ENCODE measurements at places on chromosomes 2 and 18. TPM values are rescaled to one million over a fixed set of nuclear protein-coding genes. Genes with fewer than 3 reads are reported as not detected.

DYSF gene
- 20.8 TPM for total RNA-seq

COL3A1 gene
- total RNA-seq, result 107 TPM

GRCh38 chr2:147646818-147647468 lies 197.9 kb upstream of the ACVR2A start:
- no peaks in the 10 kb centered on the region for H3K36me3 ChIP-seq
- H3K4me3 ChIP-seq, result no peak overlapping the region
- H3K27me3 ChIP-seq, result no peaks in the 10 kb centered on the region
- DNase-seq, result no peak

DNA sequence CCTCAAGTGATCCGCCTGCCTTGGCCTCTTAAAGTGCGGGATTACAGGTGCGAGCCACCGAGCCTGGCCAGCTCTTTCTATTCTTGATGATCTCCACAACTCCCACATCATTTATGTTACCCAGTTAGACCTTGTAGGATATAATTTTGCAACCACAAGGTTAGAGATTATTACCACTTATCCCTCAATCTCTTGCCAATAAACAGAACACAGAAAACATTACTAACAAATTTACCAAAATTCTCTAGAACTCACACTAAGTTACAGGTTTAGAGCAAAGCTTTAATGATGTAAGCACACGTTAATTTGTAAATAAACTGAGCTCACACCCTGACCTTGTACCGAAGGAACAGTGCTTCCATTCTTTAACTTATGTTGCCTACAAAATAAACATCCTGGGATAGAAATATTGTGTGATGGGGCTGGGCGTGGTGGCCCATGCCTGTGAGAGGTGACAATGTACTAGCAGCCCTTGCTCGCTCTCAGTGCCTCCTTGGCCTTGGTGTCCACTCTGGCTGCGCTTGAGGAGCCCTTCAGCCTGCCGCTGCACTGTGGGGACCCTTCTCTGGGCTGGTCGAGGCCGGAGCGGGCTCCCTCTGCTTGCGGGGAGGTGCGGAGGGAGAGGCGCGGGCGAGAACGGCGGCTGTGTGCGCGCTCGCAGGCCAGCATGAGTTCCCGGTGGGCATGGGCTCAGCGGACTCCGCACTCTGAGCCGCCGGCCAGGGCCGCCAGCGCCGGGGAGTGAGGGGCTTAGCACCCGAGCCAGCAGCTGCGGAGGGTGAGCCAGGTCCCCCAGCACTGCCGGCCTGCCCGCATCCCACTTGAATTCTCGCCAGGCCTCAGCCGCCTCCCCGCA lies 42.1 kb upstream of the ITSN2 start:
- H3K36me3 ChIP-seq, result no peaks in the 10 kb centered on the region
- no peaks in the 10 kb centered on the region for H3K27me3 ChIP-seq
- H3K27ac ChIP-seq, result no peak overlapping the region
- no peak overlapping the region for H3K4me3 ChIP-seq
- no peaks in the 10 kb centered on the region for H3K4me1 ChIP-seq
- DNase-seq, result no peak

DNA sequence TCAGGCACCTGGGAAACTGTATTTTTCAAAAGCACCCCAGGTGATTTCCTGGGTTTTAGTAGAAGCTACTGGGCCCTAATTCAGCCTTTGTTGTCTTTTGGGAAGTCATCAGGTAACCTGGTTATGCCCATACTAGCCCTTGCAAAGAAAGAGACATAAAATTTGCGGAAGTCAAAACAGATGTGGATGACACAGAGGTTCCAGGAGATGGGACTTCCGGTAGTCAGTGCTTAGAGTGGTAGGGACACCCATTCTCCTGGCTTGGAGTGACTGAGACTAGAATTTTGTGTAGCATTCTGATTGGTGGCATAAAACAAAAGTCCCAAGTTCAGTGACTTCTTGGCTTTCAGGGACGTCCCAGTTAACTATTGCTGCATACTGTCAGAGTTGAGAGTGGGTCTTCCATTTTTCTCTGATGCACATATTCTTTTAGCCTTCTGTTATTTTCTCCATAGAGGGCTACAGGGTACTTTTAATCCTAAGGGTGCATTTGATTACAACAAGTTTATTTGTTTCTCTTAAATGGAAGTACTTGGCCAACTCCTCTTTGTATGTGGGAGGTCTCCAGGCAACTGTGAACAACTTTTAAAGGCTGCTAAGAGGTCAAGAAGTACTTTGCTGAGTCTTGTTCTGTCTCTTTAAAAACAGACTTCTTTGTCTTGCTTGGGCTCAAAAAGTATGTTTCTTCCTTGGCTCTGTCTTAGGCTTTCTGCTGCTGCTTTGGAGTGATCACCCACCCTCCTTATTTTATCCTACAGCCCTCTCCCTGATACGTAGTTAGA lies 8.8 kb downstream of the NAB1 start:
- H3K4me1 ChIP-seq, result peaks cover 31% of the 10 kb centered on the region
- no peak overlapping the region for H3K4me3 ChIP-seq
- no peaks in the 10 kb centered on the region for H3K36me3 ChIP-seq
- no peaks in the 10 kb centered on the region for H3K27me3 ChIP-seq
- no peak overlapping the region for H3K27ac ChIP-seq
- DNase-seq, result no peak

DNA sequence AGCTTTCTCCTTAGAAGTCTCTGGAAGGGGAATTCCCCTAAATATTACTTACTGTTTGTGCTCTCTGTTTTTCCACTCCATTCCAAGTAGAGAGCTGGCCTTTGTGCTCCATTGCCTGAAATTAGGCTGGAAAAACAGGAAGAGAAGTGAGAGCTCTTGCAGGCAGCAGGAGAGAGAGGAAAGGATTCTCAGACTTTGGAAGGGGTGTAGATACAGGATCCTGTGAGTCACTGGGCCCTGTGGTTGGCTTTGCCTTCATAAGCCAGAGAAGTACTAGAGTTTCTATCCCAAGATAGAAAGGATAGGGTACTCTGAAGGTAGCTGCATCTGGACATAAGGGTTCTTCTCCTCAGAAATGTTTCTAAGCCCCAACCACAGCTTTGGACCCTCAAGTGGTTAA lies 188.9 kb downstream of the CMPK2 start:
- no peaks in the 10 kb centered on the region for H3K4me1 ChIP-seq
- no peaks in the 10 kb centered on the region for H3K36me3 ChIP-seq
- no peak for DNase-seq
- H3K4me3 ChIP-seq, result no peak overlapping the region
- no peak overlapping the region for H3K27ac ChIP-seq
- H3K27me3 ChIP-seq, result no peaks in the 10 kb centered on the region

DNA sequence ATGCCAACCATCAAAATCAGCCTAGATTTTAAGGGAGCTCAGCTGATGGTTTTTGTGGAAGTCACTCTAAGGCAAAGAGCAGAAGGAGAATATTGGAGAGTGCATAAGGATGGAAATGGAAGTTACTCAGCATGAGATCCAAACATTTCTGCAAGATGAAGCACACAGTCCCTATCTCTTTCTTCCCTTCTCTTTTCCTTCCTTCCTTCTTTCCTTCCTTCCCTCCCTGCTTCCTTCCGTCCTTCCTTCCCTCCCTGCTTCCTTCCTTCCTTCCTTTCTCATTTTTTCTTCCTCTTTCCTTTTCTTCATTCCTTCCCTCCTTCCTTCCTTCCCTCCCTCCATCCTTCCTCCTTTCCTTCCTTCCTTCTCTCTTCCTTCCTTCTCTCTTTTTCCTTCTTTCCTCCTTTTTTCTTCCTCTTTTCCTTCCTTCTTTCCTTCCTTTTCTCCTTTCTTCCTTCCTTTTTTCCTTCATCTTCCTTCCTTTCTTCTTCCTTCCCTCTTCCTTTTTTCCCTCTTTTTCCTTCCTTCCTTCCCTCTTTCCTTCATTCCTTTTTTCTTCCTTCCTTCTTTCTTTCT lies 727.9 kb upstream of the CDH2 start:
- no peak for DNase-seq
- no peak overlapping the region for H3K27ac ChIP-seq
- no peaks in the 10 kb centered on the region for H3K36me3 ChIP-seq
- no peaks in the 10 kb centered on the region for H3K4me1 ChIP-seq
- no peaks in the 10 kb centered on the region for H3K27me3 ChIP-seq

- no peak overlapping the region for H3K27ac ChIP-seq
- no peak overlapping the region for H3K4me3 ChIP-seq
- no peak for DNase-seq
- H3K36me3 ChIP-seq, result peaks cover 9% of the 10 kb centered on the region
- no peaks in the 10 kb centered on the region for H3K4me1 ChIP-seq
- no peaks in the 10 kb centered on the region for H3K27me3 ChIP-seq
These were observed 33.7 kb upstream of the MCM6 start for GRCh38 chr2:135909976-135910375.

GRCh38 chr2:75547345-75548035 lies 13.2 kb downstream of the EVA1A start:
- DNase-seq, result peak; percentile 6
- no peak overlapping the region for H3K27ac ChIP-seq
- no peak overlapping the region for H3K4me3 ChIP-seq
- H3K27me3 ChIP-seq, result no peaks in the 10 kb centered on the region
- no peaks in the 10 kb centered on the region for H3K36me3 ChIP-seq

DNA sequence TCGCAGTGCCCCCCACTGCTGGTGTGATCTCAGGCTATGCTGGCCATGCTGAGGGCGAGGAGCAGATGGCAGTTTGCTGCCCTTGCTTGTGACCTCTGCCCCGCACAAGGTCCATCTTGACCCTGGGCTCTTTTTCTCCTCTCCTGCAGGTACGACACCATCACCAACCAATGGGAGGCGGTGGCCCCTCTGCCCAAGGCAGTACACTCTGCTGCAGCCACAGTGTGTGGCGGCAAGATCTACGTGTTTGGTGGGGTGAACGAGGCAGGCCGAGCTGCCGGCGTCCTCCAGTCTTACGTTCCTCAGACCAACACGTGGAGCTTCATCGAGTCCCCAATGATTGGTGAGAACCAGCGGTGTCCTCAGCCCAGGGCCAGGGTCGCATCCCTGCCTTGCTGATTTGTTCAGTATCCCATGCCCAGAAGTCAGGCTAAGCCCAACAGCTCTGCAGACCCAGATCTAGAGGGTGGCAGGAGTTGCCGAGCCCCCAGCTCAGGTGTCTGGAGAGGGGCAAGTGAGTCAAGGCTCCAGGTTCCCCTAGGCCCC lies 223.8 kb downstream of the ATAD2B start:
- H3K27ac ChIP-seq, result no peak overlapping the region
- H3K27me3 ChIP-seq, result no peaks in the 10 kb centered on the region
- H3K36me3 ChIP-seq, result peaks cover 6% of the 10 kb centered on the region

DNA sequence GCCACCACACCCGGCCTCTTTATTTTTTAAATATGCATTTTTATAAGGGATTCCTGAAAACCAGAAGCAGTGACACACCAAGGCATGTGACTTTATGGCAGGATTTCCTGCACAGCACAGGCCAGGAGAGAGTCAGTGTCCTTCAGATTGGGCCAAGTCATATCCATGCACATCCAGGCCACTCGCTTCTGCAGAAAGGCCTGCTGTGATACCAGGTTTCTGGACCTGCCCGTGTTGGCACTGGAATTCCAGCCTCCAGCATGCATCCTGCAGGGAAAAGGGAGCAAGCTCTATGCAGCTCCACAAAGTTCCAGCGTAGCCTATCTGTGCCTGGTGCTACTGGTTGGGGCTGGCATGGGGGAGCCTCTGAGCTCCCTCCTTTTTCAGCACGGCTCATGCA lies 36.8 kb downstream of the MEX3C start:
- no peaks in the 10 kb centered on the region for H3K36me3 ChIP-seq
- H3K4me1 ChIP-seq, result no peaks in the 10 kb centered on the region
- no peak for DNase-seq

All from liver (tissue), 10 donors.